Glutamatergic neuron (in vitro differentiated cells): ENCODE measurements at places on chromosomes 16 and 17. TPM values are rescaled to one million over a fixed set of nuclear protein-coding genes. Genes with fewer than 3 reads are reported as not detected.

DNA sequence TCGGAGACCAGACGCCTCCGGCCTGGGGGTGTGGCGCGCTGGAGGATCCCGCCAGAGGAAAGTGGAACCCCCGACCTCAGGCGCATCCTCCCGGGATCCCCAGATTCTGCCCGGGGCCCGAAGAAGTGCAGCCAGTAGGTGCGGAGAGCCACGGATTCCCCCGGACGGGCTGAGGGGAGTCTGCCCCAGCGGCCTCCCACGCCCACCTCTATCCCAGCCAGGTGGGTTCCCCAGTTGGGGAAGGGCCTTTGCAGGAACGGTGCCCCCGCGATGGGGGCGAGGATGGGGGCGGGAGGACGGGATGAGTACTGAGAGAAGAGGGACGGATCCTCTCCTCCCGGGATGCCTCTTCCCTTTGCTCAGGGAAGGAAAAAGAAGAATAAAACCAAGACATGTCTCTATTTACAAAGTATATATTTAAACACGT, 5.1 kb downstream of the CBX8 start:
- peak overlapping the region; percentile 77 for H3K4me3 ChIP-seq
- H3K27me3 ChIP-seq = peaks cover 30% of the 10 kb centered on the region
- peak; percentile 24 for DNase-seq
- H3K27ac ChIP-seq = no peak overlapping the region
- H3K4me1 ChIP-seq = peaks cover 29% of the 10 kb centered on the region

- no peak for DNase-seq
- H3K27ac ChIP-seq = no peak overlapping the region
- H3K27me3 ChIP-seq = no peaks in the 10 kb centered on the region
Measured at GRCh38 chr17:2466931-2467330, 44.8 kb downstream of the METTL16 start.

DNA sequence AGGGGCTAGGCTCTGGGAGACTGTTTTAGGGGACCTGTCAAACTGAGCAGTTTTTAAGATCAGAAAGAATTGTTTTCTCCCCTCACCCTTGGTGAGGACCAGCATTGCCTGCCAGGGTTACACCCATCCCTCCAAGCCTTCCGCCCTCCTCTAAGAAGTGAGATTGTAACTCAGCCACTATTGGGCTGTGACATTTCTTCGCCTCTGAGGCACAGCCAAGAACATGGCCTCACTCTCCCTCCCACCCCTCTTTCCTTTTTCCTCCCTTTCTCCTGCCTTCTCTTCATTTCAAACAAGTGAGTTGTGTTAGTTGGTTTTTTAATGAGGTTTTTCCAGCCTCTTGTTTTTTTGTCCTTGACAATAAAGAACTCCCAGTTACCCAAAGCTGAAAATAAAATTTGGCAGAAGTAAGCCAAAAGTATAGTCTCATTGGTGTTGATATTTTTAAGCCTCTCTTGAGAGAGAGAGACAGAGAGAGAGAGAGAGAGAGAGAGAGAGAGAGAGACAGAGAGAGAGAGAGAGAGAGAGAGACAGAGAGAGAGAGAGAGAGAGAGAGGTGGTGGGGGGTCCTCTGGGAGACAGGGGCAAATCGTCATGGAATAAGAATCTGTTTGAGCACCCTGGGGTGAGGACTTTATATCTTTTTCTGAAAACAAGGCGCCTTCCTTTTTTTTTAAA, 77.2 kb upstream of the TBX2 start:
- H3K4me1 ChIP-seq = peaks cover 48% of the 10 kb centered on the region
- H3K27me3 ChIP-seq = peaks cover 4% of the 10 kb centered on the region
- H3K4me3 ChIP-seq = peak overlapping the region; percentile 34
- DNase-seq = no peak

GRCh38 chr16:2511128-2511800, 2.5 kb upstream of the ATP6V0C start:
- H3K27me3 ChIP-seq = peaks cover 22% of the 10 kb centered on the region
- H3K4me3 ChIP-seq = no peak overlapping the region
- no peak for DNase-seq
- H3K4me1 ChIP-seq = peaks cover 9% of the 10 kb centered on the region
- H3K36me3 ChIP-seq = no peaks in the 10 kb centered on the region

- peaks cover 3% of the 10 kb centered on the region for H3K4me1 ChIP-seq
- H3K27me3 ChIP-seq = peaks cover 14% of the 10 kb centered on the region
- peaks cover 3% of the 10 kb centered on the region for H3K36me3 ChIP-seq
- H3K27ac ChIP-seq = no peak within 1 kb of the TSS
- peak within 1 kb of the TSS; percentile 93 for H3K4me3 ChIP-seq
Measured at GRCh38 chr17:76240461-76241203, at the start of gene RNF157. TSS of gene RNF157 (minus strand) at chr17:76240493. CDS start at chr17:76240240, 253 bp downstream.

DNA sequence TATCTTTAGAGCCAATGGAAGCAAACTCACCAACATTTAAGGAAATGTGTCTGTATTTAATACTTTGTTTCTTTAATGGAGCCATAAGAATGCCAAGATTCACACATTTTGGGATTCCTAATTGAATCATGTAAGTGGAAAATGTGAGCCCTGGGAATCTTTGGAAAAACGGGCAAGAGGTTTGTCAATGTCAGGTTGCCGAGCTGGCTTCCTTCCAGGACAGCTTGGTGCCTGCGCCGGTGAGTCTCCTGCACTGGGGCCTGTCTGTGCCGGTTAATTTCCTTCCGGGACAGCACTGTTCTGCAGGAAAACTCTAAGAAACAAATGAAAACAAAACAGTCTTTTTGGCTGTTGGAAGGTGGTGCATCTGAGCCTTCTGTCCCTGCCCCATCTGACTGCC, 210.6 kb downstream of the HAPSTR1 start:
- no peak for DNase-seq
- H3K4me3 ChIP-seq = no peak overlapping the region
- no peak overlapping the region for H3K27ac ChIP-seq
- H3K27me3 ChIP-seq = no peaks in the 10 kb centered on the region

DNA sequence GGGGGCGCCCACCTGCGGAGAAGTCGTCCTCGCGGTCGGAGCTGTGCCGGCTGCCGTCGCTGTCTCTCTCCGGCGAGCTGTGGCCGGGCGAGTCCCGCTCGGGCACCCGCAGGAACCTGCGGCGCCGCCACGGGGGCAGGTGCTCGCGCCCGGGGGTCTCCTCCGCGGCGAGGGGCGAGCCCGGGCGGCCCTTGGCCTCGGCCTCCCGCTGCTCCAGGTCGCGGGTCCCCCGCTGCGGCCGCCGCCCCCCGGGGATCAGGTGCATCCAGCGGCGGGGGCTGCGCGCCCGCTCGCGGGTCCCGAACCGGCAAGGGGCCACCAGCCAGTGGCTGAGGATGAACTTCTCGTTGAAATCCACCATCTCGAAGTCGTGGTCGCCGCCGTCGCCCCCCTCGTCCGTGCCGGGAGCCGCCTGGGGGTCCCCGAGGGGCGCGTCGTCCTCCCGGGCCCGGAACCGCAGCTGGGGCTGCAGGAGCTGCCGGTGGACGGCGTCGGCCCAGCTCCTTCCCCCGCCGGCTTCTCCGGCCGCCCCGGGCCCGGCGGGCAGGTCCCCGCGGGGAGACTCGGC, 41.4 kb upstream of the BHLHA9 start:
- no peak overlapping the region for H3K4me3 ChIP-seq
- peak; percentile 23 for DNase-seq
- peaks cover 15% of the 10 kb centered on the region for H3K4me1 ChIP-seq
- peaks cover 23% of the 10 kb centered on the region for H3K27me3 ChIP-seq
- no peaks in the 10 kb centered on the region for H3K36me3 ChIP-seq

GRCh38 chr17:57988301-57989250, 522 bp upstream of the VEZF1 start:
- peak overlapping the region; percentile 98 for H3K27ac ChIP-seq
- H3K4me1 ChIP-seq = peaks cover 39% of the 10 kb centered on the region
- peaks cover 11% of the 10 kb centered on the region for H3K27me3 ChIP-seq
- H3K4me3 ChIP-seq = peak overlapping the region; percentile 93
- DNase-seq = peak; percentile 75
- no peaks in the 10 kb centered on the region for H3K36me3 ChIP-seq

- H3K27ac ChIP-seq = no peak overlapping the region
- no peak overlapping the region for H3K4me3 ChIP-seq
- H3K4me1 ChIP-seq = peaks cover 7% of the 10 kb centered on the region
- DNase-seq = no peak
- peaks cover 16% of the 10 kb centered on the region for H3K27me3 ChIP-seq
- no peaks in the 10 kb centered on the region for H3K36me3 ChIP-seq
Measured at GRCh38 chr17:83073389-83074063, 5.9 kb upstream of the METRNL start.

GRCh38 chr17:61174310-61174709, 225.3 kb upstream of the TBX2 start:
- H3K36me3 ChIP-seq = no peaks in the 10 kb centered on the region
- H3K4me1 ChIP-seq = peaks cover 6% of the 10 kb centered on the region
- no peaks in the 10 kb centered on the region for H3K27me3 ChIP-seq
- H3K4me3 ChIP-seq = no peak overlapping the region
- no peak for DNase-seq

- H3K27ac ChIP-seq = no peak overlapping the region
- H3K36me3 ChIP-seq = no peaks in the 10 kb centered on the region
- peaks cover 4% of the 10 kb centered on the region for H3K4me1 ChIP-seq
- no peak for DNase-seq
- peaks cover 5% of the 10 kb centered on the region for H3K27me3 ChIP-seq
Measured at GRCh38 chr16:66261826-66262225, 104.7 kb upstream of the CDH5 start.

DNA sequence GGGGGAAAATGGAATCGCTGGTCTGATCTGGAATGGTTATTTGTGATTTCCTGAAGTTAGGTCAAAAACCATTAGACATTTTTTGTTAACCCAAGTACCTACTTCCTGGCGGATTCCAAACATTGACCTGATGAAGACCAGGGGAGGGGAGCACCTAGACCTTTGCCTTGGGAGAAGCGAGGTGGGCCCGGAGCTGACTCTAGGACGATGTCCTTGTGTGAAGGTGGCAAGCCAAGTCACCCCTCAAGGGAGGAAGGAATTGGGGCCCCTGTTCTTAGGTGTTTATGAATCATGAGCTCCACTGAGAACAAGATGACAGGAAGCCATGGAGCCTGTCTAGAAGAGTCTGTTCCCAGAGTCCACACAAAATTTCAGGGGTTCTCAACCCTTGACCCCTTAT, 204.9 kb upstream of the FOXF1 start:
- peaks cover 14% of the 10 kb centered on the region for H3K4me1 ChIP-seq
- H3K4me3 ChIP-seq = no peak overlapping the region
- DNase-seq = no peak
- no peak overlapping the region for H3K27ac ChIP-seq

- no peaks in the 10 kb centered on the region for H3K36me3 ChIP-seq
- no peaks in the 10 kb centered on the region for H3K27me3 ChIP-seq
- no peak for DNase-seq
Measured at GRCh38 chr16:15925631-15926030, 23.8 kb upstream of the ABCC1 start.

DNA sequence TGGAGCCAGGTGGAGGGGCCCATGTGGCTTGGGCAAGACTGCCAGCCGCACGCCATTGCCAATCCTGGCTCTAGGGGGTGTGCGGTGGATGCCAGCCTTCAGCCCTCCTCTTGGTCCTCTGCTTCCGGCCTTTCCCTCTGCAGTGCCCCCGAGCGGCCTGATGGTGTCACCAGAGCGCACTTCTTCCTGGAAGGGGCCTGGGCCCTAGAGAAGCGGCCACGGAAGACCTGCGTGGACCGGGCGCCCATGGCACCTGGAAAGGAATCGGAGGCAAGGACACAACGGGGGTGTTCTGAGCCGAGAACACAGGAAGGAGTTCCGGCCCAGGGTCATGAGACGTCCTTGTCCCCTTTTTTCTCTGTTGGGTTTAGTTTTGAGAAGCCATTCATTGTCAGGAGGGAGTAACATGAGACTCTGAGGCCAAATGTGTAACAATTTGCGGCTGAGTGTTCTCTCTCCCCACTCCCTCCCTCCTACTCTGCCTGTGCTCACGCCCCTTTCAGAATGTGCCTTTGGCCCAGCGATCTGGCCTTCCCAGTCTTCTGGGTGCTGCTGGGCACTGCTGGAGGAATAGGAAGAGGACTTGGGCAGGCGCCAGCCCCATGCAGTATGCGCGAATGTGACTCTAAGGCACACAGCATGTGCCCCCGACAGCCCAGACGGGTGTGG, 92.8 kb downstream of the IRX3 start:
- DNase-seq = peak; percentile 82
- no peaks in the 10 kb centered on the region for H3K4me1 ChIP-seq
- no peak overlapping the region for H3K4me3 ChIP-seq
- no peaks in the 10 kb centered on the region for H3K27me3 ChIP-seq
- no peaks in the 10 kb centered on the region for H3K36me3 ChIP-seq
- H3K27ac ChIP-seq = no peak overlapping the region

DNA sequence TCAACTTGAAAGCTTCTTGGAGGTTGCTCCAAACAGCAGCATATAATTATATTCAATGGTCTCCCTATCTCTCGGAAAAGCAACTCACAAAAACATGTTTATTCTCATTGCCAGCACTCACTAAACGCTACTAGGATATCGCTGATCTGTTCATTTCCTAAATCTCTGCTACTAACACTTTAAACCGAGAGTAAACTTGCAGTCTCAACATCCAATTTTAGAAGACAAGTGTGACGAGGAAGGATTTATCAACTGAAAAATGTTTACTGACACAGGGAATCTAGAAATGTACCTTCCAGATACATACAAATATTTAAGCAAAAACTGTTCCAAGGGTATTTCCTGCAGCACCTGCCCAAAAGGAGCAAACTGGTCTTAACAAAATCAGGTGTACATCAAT, 56.5 kb downstream of the YWHAE start:
- H3K27me3 ChIP-seq = peaks cover 4% of the 10 kb centered on the region
- peaks cover 4% of the 10 kb centered on the region for H3K36me3 ChIP-seq
- DNase-seq = no peak
- peaks cover 29% of the 10 kb centered on the region for H3K4me1 ChIP-seq
- H3K4me3 ChIP-seq = peak overlapping the region; percentile 4
- H3K27ac ChIP-seq = peak overlapping the region; percentile 56

DNA sequence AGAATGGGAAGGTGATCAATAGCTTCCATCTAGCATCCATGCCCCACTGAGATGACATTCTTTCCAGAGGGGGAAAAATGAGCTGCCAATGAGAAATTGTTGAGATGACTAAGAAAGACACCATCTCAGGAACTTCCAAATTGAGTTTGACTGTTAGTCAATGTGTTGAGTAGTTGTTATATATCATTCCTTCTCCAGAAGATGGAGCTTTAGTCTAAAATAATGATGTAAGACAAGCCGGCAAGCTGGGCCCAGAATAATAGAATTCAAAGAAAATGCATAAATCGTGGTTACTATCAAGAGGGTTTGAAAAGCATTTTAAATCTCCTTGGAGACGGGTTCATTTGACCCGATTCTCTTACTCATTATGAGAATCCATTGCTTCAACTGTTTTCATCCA, 71.0 kb upstream of the ATF7IP2 start:
- peaks cover 2% of the 10 kb centered on the region for H3K27me3 ChIP-seq
- no peaks in the 10 kb centered on the region for H3K36me3 ChIP-seq
- no peak overlapping the region for H3K4me3 ChIP-seq
- no peaks in the 10 kb centered on the region for H3K4me1 ChIP-seq
- no peak for DNase-seq
- H3K27ac ChIP-seq = no peak overlapping the region

Gene TSPOAP1
- total RNA-seq = 39.7 TPM

Gene PIP4K2B
- total RNA-seq = 66.4 TPM

Gene ALDH3A1
- not detected for total RNA-seq

Gene KLHL36
- total RNA-seq = 38.2 TPM

Gene HAP1
- 0.76 TPM for total RNA-seq

Gene TBC1D3K
- total RNA-seq = not detected

Gene TM4SF5
- not detected for total RNA-seq

Gene LRRC37B
- 23.4 TPM for total RNA-seq

Gene UBE2I
- 256 TPM for total RNA-seq

Gene FOXL1
- total RNA-seq = not detected

Gene CACNG1
- total RNA-seq = not detected

Gene KPNA2
- total RNA-seq = 223 TPM

Gene ZNF830
- total RNA-seq = 19.1 TPM

Gene PERCC1
- not detected for total RNA-seq

Gene LIMD2
- total RNA-seq = 311 TPM

Gene EVI2B
- total RNA-seq = not detected
